ENCODE measurements at places on chromosomes 7 and 10. TPM values are rescaled to one million over a fixed set of nuclear protein-coding genes. Genes with fewer than 3 reads are reported as not detected.

The ZC3HAV1L gene
- total RNA-seq, result 16.2 TPM

The CLEC5A gene
- total RNA-seq, result 2.8 TPM

The ATOH7 gene
- total RNA-seq, result not detected

The ITGB8 gene
- 48.5 TPM for total RNA-seq

The ZNF487 gene
- total RNA-seq, result 9.6 TPM

The SH2D4B gene
- total RNA-seq, result not detected

The WNT8B gene
- 0.99 TPM for total RNA-seq

The MMD2 gene
- not detected for total RNA-seq

The ADRB1 gene
- total RNA-seq, result 1.4 TPM

The MMP21 gene
- total RNA-seq, result not detected

The TMEM130 gene
- total RNA-seq, result 1.6 TPM

The TMEM184A gene
- total RNA-seq, result 142 TPM

The NUTM2E gene
- total RNA-seq, result 0.16 TPM

The TAS2R3 gene
- total RNA-seq, result 6.4 TPM

The METTL27 gene
- 14.4 TPM for total RNA-seq

GRCh38 chr10:117005527-117006055 lies 604 bp upstream of the SHTN1 start:
- no peak for DNase-seq

- peak; percentile 60 for DNase-seq
These were observed 19.1 kb upstream of the OPALIN start for GRCh38 chr10:96377816-96378294.

- DNase-seq, result no peak
These were observed 71.1 kb upstream of the SLC39A12 start for GRCh38 chr10:17880601-17881000.

- DNase-seq, result no peak
These were observed 24.1 kb upstream of the PROSER2 start for GRCh38 chr10:11798845-11799735.

- no peak for DNase-seq
These were observed 31.4 kb downstream of the PALS2 start for GRCh38 chr7:24604630-24605029.

DNA sequence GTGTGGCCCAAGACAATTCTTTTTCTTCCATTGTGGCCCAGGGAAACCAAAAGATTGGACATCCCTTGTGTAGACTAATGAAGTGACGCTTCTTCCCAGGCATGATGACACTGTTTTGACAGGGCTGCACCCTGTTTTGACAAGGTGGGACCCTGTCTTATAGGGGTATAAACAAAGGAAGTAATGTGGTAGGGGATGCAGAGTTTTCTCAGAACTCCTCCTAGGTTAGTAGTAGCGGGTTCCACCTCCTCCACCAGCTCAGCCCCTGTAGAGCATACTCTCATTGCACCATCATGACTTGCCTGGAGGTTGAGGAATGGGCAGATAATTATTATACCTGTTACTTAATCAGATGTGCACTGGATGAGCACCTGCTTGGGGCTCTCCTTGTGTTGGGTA lies 123.1 kb downstream of the CCNY start:
- no peak for DNase-seq

DNA sequence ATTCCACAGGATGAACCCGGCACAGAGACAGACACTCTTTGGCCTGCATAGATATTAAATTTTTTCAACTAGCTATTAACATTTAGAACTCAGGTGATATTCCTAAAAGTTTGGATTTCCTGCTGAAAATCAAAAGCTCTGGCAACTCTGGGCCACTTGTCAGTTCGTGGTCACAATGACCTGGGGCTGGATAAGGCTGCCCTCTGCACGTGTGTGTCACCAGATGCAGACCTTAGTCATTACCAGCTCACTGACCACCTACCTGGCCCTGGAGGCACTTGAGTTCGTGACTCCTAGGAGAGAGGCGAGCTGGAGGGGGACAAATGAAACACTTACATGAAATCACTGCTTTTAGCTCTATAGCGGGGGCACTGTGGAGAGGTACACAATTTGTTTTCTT lies 126.5 kb downstream of the HIPK2 start:
- DNase-seq, result no peak

- DNase-seq, result no peak
These were observed 822 bp downstream of the ZC3HAV1L start for GRCh38 chr7:139034855-139035585.

- no peak for DNase-seq
These were observed 1.9 kb downstream of the ZKSCAN1 start for GRCh38 chr7:100017300-100017699.

- no peak for DNase-seq
These were observed 459 bp downstream of the CYCS start for GRCh38 chr7:25124465-25125136.

GRCh38 chr10:26797340-26797739 lies 63.4 kb downstream of the ABI1 start:
- no peak for DNase-seq

DNA sequence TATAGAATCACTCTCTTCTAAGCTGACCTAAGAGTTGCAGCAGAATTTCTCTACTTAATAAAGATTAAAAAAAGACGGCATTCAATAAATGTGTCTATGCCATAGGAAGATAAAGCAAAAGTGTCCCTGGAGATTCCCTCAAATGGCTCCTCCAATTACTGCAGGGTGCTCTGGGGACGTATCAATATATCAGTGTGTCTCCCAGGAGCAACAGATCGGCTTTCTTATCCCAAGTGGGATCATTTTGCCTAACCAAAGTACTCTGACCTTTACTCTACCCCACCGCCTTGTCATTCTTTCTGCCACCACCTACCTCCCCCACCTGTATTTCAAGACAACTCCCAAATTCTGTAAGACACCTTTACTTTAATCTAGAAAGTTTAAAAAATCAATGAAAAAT lies 202.0 kb upstream of the SEMA3C start:
- no peak for DNase-seq

DNA sequence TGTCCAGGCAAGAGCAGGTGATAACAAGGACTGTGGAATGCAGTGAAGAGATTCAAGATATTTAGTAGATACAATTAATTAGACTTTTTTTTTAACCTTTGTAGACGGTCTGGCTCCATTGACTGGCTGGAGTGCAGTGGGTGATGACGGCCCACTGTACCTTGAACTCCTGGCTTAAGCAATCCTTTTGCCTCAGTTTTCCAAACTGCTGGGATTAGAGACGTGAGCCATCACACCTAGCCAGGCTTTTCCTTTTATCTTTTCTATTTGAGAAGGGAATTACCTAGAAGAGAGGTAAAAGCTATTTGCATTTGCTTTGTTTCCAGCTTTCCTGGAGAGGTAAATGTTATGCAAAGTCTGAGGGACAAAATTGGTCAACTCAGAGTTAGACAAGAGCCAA lies 213.0 kb upstream of the MAGI2 start:
- no peak for DNase-seq

DNA sequence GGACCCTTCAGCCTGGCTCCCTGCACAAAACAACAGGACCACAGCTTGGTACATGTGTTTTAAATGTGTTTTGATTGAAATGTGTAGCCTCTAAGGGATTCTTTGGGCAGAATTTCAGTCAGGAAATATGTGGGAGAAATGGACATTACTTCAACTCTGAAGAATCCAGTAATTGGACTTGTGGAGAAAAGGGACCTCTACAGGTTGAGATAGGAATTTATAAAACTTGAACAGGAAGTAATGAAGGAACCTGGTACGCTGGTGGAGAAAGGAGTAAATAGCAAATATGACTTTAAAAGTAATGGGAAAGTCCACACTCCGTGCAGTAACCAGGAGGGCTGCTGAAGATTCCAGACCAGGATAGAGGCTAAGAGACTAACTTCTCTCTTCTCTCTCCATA lies 220.5 kb downstream of the LHFPL3 start:
- no peak for DNase-seq

- DNase-seq, result no peak
These were observed 24.5 kb downstream of the MRC1 start for GRCh38 chr10:17833656-17834055.

- no peak for DNase-seq
These were observed 143.3 kb downstream of the SNX10 start for GRCh38 chr7:26434974-26435373.

DNA sequence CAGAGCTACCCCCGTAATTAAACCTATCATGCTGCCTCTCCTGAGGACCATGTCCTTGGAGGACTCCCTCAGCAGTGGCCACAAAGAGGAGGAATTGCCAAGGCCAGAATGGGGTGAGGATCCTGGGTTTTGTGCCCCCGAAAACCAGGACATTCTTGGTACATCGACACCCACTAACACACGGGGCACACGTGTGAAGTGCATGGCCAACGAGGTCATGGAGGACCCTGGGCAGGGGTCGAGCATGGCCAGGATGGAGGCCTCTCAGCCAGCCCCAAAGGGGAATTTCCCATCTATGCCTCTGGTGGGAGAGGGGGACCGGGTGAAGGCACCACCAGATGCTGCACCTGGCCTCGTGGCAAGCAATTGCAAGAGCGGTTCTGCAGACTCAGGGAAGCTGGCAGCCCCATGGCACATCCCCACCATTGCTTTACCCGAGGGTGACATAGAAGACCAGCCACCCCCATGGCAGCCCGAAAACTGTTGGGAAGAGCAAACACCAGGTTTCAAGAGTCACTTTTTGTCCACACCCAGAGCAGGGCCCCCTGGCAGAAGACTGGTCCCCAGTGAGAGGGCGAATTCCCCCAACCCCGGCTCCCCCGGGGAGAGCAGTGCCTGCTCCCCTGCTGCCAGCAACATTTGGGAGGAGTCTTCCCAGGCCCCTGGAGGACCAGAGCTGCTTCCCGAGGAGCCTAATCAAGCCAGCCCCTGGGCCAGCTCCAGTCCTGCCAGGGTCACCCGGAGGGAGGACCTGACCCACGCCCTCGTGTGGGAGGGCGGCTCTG lies 26.4 kb downstream of the C10orf71 start:
- no peak for DNase-seq

GRCh38 chr10:104281694-104282093 lies 12.7 kb downstream of the GSTO2 start:
- DNase-seq, result no peak

- DNase-seq, result no peak
These were observed 3.5 kb downstream of the JAKMIP3 start for GRCh38 chr10:132069122-132069848.

- no peak for DNase-seq
These were observed 117.6 kb upstream of the FERD3L start for GRCh38 chr7:19262826-19263225.

DNA sequence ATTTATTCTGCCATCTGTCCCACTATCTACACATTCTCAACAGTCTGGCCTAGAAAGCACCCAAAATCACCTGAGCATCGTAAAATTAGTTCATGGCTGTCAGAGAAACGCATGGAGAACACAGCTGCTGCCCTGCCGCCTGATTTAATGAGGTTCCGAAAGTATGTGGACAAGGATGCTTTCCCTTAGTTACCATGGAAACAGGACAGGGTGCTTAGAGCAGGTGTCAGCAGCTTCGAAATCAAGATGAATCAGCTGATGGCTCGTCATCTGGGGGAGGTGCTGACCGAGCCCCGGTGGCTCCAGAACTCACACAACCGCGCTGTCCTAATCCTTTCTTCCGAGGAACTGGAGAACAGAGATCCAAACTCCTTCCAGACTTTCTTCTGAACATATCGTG lies 151.5 kb downstream of the TEX36 start:
- no peak for DNase-seq

DNA sequence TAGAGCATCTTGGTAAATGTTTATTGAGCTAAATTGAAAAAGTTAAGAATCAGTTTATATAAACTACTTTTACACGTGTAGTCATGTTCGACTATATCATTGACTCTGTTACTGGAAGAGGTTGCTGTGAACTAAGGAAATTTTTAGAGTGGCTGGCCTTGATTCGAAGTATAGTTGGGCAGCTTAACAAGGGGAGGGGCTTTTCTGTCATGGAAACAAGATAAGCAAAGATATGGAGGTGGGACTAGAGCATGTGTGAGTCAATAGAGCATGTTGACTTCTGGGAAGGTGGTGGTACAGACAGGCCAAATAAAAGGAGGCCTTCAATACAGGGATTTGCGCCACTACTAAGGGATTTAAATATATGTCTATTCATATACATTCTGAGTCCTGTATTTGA lies 7.6 kb downstream of the ATP5F1C start:
- DNase-seq, result no peak

DNA sequence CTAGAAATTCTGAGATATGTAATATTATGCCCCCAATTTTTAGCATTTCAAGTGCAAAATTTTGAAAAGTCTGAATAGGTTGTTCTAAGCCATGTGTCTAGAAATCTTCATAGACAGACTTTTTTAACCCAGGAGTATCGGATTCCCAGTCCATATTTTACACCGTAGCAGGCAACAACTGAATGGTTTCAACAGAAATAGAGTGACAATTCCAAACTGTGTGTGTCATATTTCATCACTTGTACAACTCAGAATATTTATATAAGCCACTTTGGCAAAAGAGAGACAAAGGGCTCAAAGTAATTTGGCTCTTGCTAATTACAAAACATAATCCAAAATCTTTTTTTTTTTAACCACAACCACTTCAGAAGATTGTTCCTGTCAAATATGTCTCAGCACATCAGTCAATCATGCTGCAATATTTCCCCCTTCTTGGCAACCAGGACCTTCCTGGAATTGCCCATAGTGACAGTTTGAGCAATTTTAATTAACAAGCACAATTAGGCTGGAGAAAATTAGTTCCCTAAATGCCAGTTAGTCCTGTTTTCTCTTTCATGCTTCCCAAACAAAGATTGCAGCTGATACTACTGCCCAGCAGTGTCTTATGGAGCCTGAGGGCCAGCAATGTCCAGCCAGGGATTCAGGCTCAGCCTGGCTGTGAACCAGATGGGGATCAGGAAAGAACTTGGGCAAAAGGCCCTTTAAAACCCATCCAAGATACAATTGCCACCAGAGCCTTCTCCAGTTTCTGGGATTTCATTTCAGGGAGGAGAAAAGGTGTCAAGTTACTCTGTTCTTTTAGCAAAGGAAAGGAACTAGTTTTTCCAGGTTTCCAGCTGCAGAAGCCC lies 533.3 kb upstream of the GHITM start:
- DNase-seq, result no peak

DNA sequence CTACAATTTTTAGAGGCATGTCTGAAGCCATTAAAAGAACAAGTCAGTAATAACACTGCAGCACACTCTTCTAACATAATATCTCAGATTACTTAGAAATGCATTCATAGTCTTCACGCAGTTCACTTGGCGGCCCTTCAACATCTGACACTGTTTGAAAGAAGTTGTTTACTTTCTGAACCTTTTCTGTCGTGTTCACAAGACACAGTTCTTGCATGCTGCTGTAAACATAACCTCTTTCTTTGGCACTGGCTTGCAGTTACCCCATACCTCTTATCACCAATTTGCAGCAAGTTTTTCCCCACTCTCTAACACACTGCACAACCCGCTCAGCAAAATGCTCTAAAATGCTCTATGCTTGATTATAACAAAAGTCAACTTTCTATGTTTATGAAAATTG lies 12.0 kb downstream of the PIP4K2A start:
- DNase-seq, result no peak

Measured in ureter (tissue), 1 donor.